ENCODE measurements at places on chromosomes 12 and 14. TPM values are rescaled to one million over a fixed set of nuclear protein-coding genes. Genes with fewer than 3 reads are reported as not detected.
A peak's percentile ranks its signal among the peaks of the same experiment; 100 is the strongest.

DNA sequence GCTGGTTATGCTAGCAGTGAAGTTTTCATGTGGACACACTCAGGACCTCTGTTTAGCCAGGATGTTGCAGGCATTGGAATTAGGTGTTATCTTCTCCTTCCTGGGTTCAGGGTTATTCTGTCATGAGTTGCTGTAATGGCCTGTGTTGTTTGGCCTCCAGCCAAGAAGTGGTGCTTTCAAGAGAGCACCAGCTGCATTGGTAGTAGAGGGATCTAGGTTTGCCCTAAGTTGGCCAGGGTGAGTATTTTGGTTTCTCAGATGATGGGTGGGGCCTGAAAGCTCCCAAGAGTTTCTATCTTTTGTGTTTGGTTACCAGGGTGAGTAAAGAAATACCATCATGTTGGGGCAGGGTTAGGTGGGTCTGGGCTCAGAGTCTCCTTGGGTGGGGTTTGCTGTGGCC lies 2.7 kb upstream of the GZMH start:
- no peak for DNase-seq

- DNase-seq, result no peak
These were observed 30.6 kb downstream of the NGB start for GRCh38 chr14:77240336-77240915.

KCNH5 gene
- 0.09 TPM for total RNA-seq

GRCh38 chr14:44388306-44388705 lies 118.8 kb downstream of the FSCB start:
- no peak for DNase-seq

DCN gene
- total RNA-seq, result not detected

DNA sequence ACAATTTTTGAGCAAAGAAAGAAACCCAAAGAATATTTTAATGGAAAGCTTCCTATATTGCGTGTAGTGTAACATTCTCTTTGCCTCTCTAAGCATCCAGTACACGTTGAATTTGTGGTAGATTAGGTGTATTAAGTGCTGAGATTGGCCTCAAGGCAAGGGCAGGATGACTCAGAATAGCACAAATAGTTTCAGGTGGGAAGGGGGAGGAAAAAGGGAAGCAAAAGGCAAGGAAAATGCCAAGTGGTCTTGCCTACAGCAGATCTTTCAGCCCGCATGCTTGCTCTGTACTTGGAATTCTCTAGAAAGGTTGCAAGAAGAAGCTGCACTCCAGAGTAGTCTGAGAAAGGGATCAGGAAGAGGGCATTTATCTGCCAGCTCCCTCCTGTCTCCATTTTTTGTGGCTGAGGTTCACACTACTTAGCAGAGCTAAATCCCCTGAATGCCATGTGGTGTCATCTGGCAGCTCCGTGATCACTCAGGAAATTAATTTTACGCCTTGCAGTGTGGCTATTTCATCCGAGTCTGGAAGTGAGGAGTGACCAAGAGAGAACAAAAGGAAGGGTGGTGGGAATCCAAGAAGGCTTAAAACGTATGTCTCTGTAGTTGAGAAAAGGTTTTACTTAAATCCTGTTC lies 28.5 kb downstream of the CDKN1B start:
- no peak for DNase-seq

RTL1 gene
- not detected for total RNA-seq

- peak; percentile 20 for DNase-seq
These were observed 159.5 kb downstream of the ZFP36L1 start for GRCh38 chr14:68633131-68633991.

MYL2 gene
- total RNA-seq, result not detected

SLC38A4 gene
- total RNA-seq, result 0.96 TPM

- DNase-seq, result no peak
These were observed 81.6 kb upstream of the TMTC2 start for GRCh38 chr12:82605115-82605514.

KRT5 gene
- total RNA-seq, result not detected
